ENCODE measurements at places on chromosomes 11 and 22.

- DNase-seq: no peak
These were observed 63.5 kb upstream of the DRD2 start for GRCh38 chr11:113538451-113539412.

DNA sequence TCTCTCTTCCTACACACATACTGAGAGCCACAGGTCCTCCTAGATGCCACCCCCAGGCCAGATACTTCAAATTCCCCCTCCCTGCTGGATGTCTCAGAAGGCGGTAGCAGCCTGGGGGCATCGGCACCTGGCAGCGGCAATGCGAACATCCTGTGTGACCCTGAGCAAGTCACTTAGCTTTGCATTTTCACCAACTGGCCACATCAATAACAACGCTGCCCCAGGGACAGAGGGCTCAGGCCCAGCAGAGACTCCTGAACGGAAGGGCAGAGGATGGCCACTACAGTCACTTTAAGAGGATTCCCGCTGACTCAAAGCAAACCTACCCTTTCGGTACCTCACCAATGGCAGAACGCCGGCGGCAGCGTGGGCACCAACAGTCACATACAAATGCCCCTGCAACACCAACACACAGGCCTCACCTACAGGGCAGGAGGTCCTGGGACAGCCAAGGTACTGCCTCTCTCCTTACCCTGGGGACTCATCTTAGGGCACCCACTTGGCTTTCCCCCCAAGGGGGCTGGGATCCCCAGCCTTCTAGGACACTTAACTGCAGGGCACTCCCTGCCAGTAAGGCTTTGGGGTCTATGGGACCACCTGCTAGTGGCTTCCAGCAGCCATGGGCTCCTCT lies 1.6 kb downstream of the LMO1 start:
- DNase-seq: no peak

DNA sequence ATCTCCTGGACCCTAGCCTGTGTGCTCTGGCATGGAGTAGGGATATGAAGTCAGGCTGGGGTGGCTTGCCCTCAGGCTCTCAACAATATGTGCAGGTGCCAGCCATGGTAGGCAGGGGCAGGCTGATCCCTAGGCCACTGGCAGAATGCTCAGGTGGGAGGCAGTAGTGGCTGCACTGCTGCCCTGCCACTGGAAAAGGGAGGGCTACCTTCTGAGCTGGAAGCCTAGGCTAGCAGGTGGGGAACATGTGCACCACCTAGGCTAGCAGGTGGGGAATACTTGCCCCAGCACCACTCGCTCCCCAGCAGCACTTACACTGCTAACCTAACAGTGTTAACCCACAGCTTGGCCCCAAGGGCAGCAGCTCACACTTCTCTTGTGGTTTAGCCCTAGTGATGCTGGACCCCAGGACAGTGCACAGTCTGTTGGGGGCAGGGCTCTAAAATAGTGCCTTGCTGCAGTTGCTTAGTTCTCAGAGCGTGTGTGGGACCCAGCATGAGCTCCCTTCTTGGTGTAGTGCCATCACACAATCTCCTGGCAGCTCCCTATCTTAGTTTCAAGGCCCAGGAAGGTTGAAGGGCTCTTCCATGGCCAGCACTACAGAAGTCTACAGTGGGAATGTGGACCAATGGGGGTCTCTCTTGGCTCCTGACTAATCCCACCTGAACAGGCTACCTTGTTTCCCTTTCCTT lies 130.8 kb downstream of the FCHSD2 start:
- no peak for DNase-seq

GRCh38 chr11:75479597-75480145 lies 46.1 kb downstream of the GDPD5 start:
- DNase-seq: no peak

DNA sequence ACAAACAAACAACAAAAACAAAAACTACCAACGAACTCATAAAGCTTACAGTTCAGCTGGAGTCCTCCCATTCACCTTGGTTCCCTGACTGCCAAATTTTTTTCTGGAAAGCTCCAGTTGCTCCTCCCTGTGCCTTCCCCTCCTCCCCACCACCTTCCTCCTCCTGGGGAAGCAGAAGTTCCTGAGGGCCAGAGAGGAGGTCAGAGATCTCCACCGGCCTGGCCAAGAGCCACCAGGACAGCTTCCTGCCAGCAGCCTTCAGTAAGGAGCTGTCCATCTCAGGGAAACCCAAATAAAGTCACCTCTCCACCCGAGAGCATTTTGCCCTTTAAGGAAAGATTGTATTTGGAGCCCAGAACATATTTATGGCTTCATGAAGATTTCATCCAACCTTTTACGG lies 20.0 kb downstream of the APLNR start:
- no peak for DNase-seq

DNA sequence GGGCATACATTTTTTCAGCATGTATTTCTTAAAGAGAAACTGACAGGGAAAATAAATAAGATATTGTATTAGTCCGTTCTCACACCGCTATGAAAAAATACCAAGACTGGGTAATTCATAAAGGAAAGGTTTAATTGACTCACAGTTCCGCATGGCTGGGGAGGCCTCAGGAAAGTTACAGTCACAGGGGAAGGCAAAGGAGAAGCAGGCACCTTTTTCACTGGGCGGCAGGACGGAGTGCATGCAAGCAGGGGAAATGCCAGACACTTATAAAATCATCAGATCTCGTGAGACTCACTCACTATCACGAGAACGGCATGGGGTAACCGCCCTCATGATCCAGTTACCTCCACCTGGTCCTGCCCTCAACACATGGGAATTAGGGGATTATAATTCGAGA lies 44.2 kb downstream of the PPFIA1 start:
- no peak for DNase-seq

DNA sequence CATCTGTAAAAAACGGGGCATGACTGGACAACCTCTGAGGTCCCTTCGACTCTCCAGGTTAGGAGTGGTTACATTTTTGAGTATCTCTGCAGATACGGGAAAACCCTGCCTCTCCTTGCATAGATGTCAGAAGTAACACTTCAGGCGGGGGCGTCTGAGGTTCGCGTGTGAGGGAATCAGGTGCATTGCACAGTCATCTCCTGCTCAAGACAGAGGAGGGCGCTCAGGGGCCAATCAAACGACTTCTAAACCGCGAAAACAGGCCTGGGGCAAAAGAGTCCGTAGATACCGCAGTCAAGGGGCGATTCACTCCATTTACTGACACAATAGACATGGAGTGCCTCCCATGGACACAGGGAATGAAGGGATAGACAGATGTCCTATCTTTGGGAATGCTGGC lies 31.7 kb downstream of the KIRREL3 start:
- DNase-seq: no peak

DNA sequence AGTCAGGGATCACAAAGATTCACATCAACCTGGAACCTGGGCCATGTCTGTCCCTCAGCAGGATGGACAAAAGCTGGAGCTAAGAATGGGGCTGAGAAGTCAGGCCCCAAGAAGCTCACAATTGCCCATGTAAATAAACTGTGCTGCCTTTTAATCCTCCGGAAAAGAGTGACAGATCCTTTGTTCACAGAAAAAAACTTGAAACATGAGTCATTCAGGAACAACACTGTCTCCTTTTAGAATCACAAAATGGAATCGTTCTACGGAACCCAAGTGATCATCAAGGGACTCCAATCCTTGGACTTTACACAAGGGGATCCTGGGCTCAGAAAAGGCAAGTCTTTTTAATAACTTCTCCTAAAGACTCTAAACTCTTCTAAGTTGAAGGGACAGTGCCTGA lies 36.1 kb downstream of the RELT start:
- DNase-seq: no peak

DNA sequence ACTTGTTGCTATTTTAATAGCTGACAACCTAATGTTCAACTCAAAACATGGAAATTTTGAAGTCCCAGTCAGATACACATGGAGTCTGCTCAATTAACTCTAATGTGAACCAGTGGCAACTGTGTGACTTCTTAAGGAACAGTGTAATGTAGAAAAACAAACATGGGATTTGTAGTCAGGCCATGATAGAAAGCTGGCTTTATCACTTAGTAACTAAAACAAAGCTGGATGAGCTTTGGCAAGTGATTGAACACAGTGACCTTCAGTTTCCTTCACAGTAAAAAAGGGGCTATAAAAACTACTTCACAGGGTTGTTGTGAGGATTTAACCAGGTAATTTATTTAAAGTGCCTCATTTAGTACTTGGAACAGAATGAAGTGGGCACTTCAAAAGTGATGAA lies 62.6 kb downstream of the PRCP start:
- DNase-seq: no peak

GRCh38 chr22:30566125-30566524 lies 8.3 kb downstream of the GAL3ST1 start:
- no peak for DNase-seq

GRCh38 chr11:33320814-33321330 lies 63.7 kb downstream of the HIPK3 start:
- DNase-seq: no peak

GRCh38 chr11:94297985-94298576 lies 6.3 kb upstream of the IZUMO1R start:
- DNase-seq: no peak

Measured in stimulated activated effector memory CD8-positive, alpha-beta T cell treated with anti-CD3 and anti-CD28 coated beads, Interleukin-12 subunit alpha, Interleukin-12 subunit beta, amount 100 ng/mL, for 72 hours (primary cell).